ENCODE measurements at places on chromosomes 1 and 21.

DNA sequence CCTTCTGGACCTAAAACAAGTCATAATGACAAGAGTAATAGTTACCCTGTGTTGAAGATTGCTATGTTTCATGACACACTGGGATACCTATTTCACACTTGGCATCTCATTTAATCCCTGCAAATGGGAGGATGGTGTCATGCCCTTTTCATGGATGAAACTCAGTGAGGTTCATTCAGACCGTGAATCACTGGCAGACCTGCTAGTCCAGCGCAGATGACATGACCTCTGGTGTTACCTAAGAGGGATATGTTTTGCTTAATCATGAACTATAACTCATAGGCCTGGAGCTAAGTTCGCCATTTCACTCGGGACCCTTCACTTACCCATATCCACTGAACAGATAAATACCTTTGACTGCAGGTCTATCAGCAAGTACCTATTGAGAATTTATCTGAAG lies 286.6 kb upstream of the FMN2 start:
- no peaks in the 10 kb centered on the region for H3K27me3 ChIP-seq
- H3K4me3 ChIP-seq: no peak overlapping the region
- H3K36me3 ChIP-seq: no peaks in the 10 kb centered on the region
- no peak overlapping the region for H3K27ac ChIP-seq

GRCh38 chr1:109570414-109570813 lies 22.0 kb downstream of the GNAI3 start:
- H3K4me1 ChIP-seq: no peaks in the 10 kb centered on the region
- no peak overlapping the region for H3K4me3 ChIP-seq
- H3K27ac ChIP-seq: no peak overlapping the region

- no peak for DNase-seq
- no peak overlapping the region for H3K4me3 ChIP-seq
- H3K4me1 ChIP-seq: no peaks in the 10 kb centered on the region
Measured at GRCh38 chr21:41655259-41655658, 111.6 kb downstream of the RIPK4 start.

DNA sequence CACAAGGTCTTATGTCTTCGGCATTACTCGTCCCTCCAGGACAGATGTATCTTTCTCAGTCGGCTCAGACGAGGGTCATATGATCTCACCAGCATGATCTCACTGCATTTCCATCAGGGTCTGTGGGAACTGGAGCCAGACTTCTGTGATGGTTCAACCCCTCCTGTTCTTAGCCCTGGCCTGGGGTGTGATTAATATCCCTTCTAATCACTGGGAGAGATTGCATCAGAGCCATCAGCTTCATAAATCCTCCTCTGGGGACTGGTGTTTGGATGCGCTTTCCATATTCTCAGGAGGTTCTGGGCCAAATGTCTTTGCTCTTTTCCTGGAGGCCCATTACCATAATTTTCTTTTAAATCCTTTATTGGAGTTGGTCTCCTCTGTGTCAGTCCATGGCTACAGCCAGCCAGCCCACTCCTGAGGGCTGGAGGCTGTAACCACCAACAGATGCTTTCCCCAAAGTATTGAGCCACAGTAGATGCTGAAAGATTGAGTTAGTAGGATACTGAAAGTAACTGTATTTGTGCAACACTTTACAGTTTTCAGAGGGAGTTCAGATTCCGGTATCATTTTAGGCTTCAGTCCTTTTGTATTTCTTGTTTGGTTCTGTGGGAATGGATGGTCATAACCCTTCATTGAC lies 20.0 kb downstream of the CACNA1E start:
- no peaks in the 10 kb centered on the region for H3K36me3 ChIP-seq
- peaks cover 8% of the 10 kb centered on the region for H3K4me1 ChIP-seq
- no peak overlapping the region for H3K27ac ChIP-seq
- H3K4me3 ChIP-seq: no peak overlapping the region
- H3K27me3 ChIP-seq: peaks cover 21% of the 10 kb centered on the region

GRCh38 chr1:98133131-98133530 lies 212.3 kb upstream of the DPYD start:
- no peaks in the 10 kb centered on the region for H3K4me1 ChIP-seq
- no peak for DNase-seq
- no peaks in the 10 kb centered on the region for H3K36me3 ChIP-seq
- H3K4me3 ChIP-seq: no peak overlapping the region
- H3K27ac ChIP-seq: no peak overlapping the region

- peaks cover 2% of the 10 kb centered on the region for H3K27me3 ChIP-seq
- H3K4me3 ChIP-seq: no peak overlapping the region
- H3K36me3 ChIP-seq: no peaks in the 10 kb centered on the region
- H3K4me1 ChIP-seq: no peaks in the 10 kb centered on the region
Measured at GRCh38 chr21:35738347-35738961, 321.9 kb downstream of the SETD4 start.

- H3K4me1 ChIP-seq: no peaks in the 10 kb centered on the region
- H3K27me3 ChIP-seq: peaks cover 7% of the 10 kb centered on the region
- no peak for DNase-seq
Measured at GRCh38 chr1:29444782-29445729, 208.7 kb downstream of the PTPRU start.

DNA sequence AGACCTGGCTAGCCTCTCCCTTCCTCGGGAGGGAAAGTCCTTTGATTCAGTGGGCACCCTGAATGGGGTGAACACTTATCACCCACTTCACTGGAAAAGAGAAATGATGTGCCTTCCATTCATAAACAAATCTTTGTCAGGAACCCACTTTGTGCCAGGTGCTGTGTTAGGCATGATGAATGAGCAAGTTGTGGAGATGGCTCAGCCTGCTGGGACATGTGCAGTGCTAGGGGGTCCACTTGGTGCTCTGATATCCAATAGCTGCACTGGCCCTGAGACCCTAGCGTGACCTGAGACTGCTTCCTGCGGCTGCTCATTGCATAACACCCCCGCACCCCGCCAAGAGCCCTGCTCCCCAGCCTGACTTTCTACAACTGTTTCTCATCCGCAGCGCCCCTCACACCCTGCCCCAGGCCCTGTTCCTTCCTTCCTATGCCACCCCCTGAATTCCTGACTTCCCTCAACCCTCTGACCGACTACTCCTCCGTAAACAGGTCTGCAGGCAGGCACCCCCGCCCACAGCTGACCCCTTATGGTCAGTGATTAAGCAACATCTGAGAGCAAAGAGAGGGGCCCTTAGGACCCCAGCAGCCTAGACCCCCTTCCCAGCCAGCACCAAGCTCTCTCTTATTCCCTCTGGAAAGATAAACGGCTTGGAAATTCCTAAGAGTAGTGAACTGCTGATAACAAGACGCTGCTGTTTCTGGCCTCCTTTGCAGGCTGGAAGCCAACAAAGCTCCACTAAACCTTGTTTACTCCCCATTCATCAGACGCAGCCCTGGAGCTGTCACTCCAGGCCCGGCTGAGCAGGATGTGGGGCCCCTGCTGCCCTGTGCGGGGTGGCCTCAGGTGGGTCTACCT lies 12.9 kb downstream of the CSRP1 start:
- H3K4me3 ChIP-seq: no peak overlapping the region
- peaks cover 45% of the 10 kb centered on the region for H3K36me3 ChIP-seq
- H3K4me1 ChIP-seq: peaks cover 13% of the 10 kb centered on the region
- H3K27me3 ChIP-seq: no peaks in the 10 kb centered on the region
- no peak overlapping the region for H3K27ac ChIP-seq

GRCh38 chr1:106232128-106232527 lies 824.3 kb upstream of the PRMT6 start:
- no peak overlapping the region for H3K4me3 ChIP-seq
- no peaks in the 10 kb centered on the region for H3K4me1 ChIP-seq
- no peaks in the 10 kb centered on the region for H3K36me3 ChIP-seq
- DNase-seq: no peak

DNA sequence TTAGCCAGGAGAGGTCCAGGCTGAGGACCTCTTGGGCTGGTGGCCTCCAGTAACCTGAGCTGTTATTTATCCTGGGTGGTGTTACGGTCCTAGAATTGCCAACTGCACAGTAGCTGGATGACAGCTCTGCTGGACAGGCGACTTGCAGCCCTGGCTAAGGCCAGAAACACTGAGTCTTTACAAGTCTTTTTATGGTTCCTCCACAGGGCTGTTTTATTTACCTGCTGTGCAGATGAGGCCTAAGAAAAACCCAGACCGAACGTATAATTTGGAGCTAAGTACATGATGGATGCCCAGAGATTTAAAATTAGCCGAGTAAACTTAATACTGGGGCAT lies 30.4 kb upstream of the LRRC38 start:
- DNase-seq: no peak
- H3K4me3 ChIP-seq: no peak overlapping the region
- H3K27me3 ChIP-seq: no peaks in the 10 kb centered on the region
- no peak overlapping the region for H3K27ac ChIP-seq
- H3K36me3 ChIP-seq: no peaks in the 10 kb centered on the region

- no peak for DNase-seq
- H3K27me3 ChIP-seq: peaks cover 8% of the 10 kb centered on the region
- H3K27ac ChIP-seq: no peak overlapping the region
Measured at GRCh38 chr1:159930634-159931033, 5.3 kb upstream of the TAGLN2 start.

DNA sequence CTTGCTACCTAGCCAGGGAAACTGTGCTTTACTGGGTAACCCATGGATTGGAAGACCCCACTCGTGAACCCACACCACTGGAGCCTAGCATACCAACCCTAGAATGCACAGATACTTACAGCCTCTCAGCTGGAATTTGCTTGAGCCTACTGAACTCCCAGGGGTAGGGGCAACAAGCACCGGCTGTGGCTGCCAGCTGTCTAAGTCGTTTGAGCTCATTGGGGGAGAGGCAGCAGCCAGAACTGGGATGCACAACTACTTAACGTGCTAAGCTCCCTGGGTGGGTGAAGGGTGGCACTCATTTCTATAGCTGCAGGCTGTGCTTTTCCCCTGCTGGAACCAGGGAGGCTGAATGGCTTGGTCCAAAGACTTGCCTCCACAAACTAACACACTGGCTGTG lies 212.4 kb downstream of the ZNF648 start:
- no peaks in the 10 kb centered on the region for H3K27me3 ChIP-seq
- H3K36me3 ChIP-seq: no peaks in the 10 kb centered on the region
- no peak for DNase-seq
- H3K4me3 ChIP-seq: no peak overlapping the region
- no peaks in the 10 kb centered on the region for H3K4me1 ChIP-seq

- H3K4me1 ChIP-seq: no peaks in the 10 kb centered on the region
- no peaks in the 10 kb centered on the region for H3K36me3 ChIP-seq
- no peaks in the 10 kb centered on the region for H3K27me3 ChIP-seq
- no peak overlapping the region for H3K4me3 ChIP-seq
- H3K27ac ChIP-seq: no peak overlapping the region
Measured at GRCh38 chr1:216293683-216294082, 129.6 kb downstream of the USH2A start.

DNA sequence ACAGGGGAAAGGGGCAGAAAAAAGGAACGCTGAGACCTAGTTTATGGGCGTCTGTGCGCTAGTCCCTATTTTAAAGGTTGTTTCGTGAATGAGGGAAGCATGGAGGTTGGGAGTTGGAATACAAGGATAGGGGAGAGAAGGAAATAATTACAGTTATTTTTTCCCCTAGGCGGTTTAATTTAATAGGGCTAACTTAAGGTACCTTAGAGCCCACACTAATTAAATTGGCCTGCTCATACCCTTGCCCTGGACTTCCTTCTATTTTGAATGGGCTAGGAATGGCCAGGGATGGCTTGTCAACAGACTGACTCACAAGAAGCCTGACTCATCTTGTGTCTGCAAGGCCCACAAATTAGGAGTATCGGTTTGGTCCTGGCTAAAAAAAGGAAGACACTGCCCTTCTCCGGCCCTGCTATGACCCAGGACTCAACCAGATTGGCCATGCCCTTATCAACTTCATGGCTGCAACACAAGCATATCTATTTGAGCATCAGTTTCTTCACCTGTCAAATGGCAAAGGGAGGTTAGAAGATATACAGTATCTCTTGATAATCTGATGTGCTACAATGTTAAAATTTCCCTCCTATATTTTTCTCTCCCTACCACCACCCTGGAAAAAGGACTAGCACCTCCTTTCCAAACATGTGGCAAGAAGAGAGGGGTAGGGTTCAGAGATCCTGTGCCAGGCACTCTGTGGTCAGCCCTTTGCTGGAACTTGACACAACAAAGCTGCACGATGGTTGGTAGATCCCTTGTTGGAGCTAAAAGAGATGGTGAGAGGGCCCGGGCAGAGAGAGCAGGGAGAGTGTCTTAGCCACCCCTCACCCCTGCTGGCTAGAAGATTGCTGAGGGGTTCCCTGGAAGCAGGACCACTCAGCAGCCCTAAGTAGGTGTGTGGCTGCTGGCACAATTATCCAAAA lies 2.2 kb upstream of the SSBP3 start:
- H3K27me3 ChIP-seq: no peaks in the 10 kb centered on the region
- peak overlapping the region; percentile 88 for H3K27ac ChIP-seq
- H3K36me3 ChIP-seq: peaks cover 18% of the 10 kb centered on the region
- no peak for DNase-seq
- H3K4me3 ChIP-seq: peak overlapping the region; percentile 92

DNA sequence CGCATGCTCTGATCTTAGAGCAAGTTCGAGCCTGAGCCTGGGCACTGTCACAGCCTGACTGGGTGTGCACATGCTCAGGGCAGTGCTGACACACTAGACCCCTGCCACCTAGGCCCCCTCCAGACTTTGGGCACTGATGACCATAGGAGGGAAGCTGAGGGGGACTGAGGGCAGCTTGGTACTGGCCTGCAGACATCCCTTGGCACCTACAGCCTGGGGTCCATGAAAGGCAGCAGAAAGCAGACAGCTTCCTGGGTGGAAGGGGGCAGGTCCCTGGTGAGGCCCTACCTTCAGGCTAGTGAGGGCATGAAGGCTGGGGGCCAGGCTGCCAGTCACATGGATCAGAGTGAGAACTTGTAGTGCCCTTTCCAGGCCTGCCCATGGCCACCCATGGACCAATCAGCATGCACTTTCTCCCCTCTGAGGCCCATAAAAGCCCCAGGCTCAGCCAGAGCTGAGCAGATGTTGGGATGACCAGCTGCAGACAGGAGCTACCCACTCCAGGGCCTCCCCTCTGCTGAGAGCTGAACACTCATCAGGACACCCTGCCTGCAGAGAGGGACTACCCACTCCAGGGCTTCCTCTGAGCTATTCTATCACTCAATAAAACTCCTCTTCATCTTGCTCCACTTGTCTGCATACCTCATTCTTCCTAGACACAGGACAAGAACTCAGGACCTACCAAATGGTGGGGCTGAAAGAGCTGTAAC lies 680.8 kb downstream of the MATN1 start:
- no peaks in the 10 kb centered on the region for H3K27me3 ChIP-seq
- H3K36me3 ChIP-seq: no peaks in the 10 kb centered on the region
- H3K4me1 ChIP-seq: no peaks in the 10 kb centered on the region
- H3K27ac ChIP-seq: no peak overlapping the region
- no peak overlapping the region for H3K4me3 ChIP-seq

- peaks cover 18% of the 10 kb centered on the region for H3K4me1 ChIP-seq
- H3K27ac ChIP-seq: no peak overlapping the region
- no peak for DNase-seq
- peaks cover 7% of the 10 kb centered on the region for H3K36me3 ChIP-seq
- H3K4me3 ChIP-seq: no peak overlapping the region
- no peaks in the 10 kb centered on the region for H3K27me3 ChIP-seq
Measured at GRCh38 chr1:59733443-59734141, 81.2 kb upstream of the HOOK1 start.

GRCh38 chr1:196376630-196377328 lies 231.5 kb downstream of the KCNT2 start:
- DNase-seq: no peak
- H3K27ac ChIP-seq: no peak overlapping the region
- no peak overlapping the region for H3K4me3 ChIP-seq

GRCh38 chr21:18951271-18952038 lies 547.9 kb upstream of the TMPRSS15 start:
- no peak for DNase-seq
- H3K27ac ChIP-seq: no peak overlapping the region
- no peaks in the 10 kb centered on the region for H3K4me1 ChIP-seq
- no peak overlapping the region for H3K4me3 ChIP-seq
